ENCODE measurements at places on chromosomes 6 and 20.
A peak's percentile ranks its signal among the peaks of the same experiment; 100 is the strongest.

GRCh38 chr6:90003941-90004340 lies 109.7 kb downstream of the GJA10 start:
- DNase-seq: no peak

GRCh38 chr6:2937627-2938003 lies 33.8 kb downstream of the SERPINB6 start:
- no peak for DNase-seq

DNA sequence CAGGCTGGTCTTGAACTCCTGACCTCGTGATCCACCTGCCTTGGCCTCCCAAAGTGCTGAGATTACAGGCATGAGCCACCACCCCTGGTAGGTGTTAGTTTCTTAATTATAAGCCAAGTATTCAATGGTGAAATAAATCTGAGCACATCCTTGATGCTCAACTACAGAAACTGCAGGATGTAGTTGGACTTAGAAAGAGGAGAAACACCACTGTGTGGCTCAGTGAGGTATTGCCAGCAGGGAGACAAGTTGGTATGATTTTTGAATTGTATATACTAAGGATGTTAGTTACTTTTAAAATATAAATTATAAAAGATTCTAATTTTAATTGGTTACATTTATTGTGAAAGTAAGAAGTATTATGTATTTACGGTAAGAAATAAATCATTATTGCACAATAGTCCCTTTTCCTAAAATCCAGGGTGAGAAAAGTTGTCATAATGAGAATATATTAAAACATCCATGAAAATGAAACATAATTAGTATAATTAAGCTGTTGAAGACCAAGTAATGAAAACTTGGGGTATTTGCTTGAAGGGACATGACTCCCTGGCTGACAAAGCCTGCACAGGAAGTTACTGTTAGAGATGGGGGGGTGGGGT lies 17.6 kb downstream of the SLC18B1 start:
- DNase-seq: no peak

DNA sequence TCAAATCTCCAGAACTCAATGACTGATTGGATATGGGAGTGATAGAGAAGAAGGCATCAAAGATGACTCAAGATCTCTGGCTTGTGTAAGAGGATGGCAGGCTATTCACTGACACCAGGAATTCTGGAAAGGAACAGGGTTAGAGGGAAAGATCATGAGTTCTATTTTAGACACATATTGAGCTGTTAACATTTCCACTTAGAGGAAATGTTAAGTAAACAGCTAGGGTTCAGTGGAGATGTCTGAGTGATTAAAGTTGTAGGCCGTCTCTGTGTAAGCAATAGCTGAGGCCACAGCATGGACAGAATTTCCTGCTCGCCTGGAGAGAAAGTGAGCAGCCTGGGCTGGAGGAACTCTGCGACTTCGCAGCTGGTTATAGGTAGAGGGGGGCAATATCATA lies 21.0 kb downstream of the ZC3H12D start:
- DNase-seq: no peak

DNA sequence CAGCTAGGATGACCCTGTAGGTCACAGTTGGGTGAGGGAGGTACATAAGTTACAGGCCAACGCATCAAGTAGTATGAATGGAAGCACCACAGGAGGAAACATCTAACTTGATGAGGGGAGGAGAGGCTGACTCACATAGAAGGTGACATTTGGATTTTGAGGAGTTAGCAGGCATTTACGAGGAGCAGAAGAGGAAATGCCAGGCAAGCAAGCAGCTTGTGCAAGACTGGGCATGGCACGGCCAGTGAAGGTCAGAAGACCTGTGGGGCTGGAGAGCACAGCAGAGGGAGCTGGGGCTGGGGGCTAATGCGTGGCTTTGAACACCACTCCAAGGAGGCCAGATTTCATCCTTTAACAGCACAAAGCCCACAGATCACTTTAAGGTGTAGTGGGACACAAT lies 37.8 kb downstream of the MUC22 start:
- no peak for DNase-seq

DNA sequence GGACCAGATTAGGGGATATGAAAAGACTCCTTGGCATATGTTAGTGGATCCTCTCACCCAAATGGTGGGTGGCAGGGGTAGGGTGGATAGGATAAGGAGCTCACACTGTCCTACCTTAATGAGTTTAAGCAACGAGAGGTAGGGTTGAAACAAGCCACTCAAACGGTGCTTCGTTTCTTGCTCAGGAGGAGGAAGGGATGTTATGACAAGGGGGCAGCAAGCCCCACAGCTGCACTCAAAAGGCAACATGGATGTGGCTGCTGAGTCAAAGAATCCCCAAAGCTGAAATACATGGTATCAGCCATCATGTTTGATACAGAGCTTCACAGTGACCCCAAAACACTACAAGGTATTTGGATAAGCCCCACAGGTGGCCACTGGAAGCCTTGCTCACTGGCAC lies 8.4 kb upstream of the IDH3B start:
- DNase-seq: no peak

- no peak for DNase-seq
These were observed 28.3 kb downstream of the METTL24 start for GRCh38 chr6:110329714-110330436.

GRCh38 chr20:14208956-14209355 lies 128.5 kb downstream of the FLRT3 start:
- no peak for DNase-seq

DNA sequence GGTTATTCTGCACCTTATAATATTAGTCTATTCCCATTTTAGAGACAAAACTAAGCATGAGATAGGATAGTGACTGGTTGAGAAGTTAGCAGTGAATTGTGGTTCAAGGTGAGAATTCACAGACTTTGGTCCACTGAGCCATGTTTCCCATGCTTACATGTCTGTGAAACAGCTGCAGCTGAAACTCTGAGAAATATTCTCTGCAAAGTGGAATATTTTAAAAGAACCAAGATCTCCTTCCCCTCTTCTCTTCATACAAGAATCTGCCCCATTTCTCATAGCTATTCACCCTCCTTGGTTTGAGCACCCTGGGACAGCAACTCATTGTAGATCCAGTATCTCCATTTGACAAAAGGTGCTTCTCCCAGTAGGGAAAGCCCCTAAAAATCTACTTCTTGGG lies 70.2 kb upstream of the TMEM170B start:
- DNase-seq: no peak

DNA sequence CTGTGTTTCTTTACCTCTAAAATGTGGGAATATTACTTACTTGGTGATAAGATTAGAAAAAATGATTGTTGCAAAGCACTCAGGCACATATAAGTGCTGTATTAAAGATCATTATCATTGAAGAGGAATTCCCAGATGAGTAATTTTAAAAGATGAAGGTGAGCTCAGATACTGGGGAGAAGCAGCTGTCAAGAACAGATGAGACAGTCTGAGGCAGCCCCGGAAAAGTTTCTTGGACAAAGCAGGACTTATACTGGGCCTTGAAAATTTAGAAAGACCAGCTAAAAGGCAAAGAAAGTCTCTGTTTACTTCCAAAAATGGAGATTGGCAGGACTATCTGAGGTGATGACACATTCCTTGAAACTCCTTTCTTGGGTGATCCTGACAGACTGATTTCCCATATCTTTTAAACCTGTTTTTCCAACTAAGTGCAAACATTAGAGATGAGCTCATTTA lies 93.8 kb upstream of the MARCKS start:
- no peak for DNase-seq

GRCh38 chr6:65505736-65506135 lies 201.3 kb downstream of the EYS start:
- DNase-seq: no peak

GRCh38 chr6:143536866-143537691 lies 25.6 kb upstream of the FUCA2 start:
- DNase-seq: peak; percentile 47

- no peak for DNase-seq
These were observed 12.8 kb downstream of the AK9 start for GRCh38 chr6:109678240-109678639.

- DNase-seq: no peak
These were observed 12.6 kb upstream of the MUC21 start for GRCh38 chr6:30970946-30971345.

GRCh38 chr6:106309766-106310373 lies 15.7 kb downstream of the ATG5 start:
- no peak for DNase-seq

DNA sequence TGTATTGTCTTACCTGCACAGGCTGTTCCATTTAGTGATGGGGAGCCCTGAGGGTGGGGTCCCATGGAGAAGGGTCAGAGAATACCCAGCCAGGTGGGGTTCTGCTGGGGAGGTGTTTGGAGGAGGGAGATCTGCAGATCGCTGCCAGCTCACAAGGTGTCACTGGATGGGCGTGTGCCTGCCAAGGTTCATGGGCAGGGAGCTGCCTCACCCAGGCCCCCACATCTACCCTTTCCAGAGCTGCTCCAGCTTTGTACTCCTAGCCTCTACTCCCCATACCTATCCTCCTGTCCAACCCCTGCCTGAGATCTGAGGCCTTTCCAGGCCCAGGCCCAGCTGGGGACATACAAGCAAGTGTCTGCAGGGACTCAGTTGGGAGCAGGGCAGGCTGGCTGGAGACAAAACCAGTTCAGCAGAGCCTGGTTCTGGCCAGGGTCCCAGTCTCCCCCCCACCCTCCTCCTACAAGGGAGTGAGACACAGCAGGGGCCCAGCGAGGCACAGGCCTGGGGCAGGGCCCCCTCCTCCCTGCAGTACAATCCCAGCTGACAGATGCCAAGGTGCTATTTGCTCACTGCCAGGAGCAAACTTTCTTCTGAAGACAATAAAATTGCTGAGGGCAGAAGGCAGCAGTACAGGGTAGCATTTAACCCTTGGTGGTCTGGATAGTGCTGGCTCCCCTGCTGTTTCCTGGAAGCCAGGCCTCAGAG lies 19.7 kb downstream of the SPDEF start:
- no peak for DNase-seq

DNA sequence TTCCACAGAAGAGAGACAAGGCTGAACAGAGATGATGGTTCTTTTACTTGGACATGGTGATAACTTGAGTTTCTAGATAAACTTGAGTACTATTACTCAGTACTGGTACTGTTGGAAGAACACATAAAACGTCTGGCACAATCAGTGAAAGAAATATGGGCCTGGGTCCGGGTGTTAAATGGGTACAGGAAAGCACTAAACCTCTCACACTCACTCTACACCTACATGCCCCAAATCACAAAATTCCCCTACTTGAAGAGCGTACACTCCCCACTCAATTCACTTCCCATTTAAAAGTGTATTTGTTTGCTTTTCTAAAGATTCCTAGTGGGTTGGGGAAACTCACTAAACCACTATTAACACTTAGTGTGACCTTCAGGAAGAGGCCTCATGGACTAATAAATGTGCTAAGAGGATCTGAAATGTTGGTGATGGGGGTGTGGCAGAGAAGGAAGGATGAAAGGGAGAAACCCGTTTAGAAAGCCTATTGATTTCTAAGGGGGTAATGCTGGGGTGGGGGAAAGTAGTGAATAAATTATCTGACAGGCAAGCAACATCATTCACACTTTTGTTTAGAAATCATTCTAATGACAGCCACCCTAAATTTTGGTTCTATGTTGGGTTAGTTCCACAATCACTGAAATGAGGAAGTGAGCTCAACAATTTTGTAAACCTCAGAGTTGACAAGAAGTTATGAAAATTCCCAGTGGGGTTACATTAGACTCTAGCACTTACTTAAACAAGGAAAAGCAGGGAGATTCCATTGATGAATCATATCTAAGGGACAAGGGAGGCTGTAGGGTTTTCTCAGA lies 222.6 kb upstream of the MARCKS start:
- no peak for DNase-seq

Measured in neuronal stem cell (in vitro differentiated cells).